IMR-90 (cell line): ENCODE measurements at places on chromosomes 2 and 18. TPM values are rescaled to one million over a fixed set of nuclear protein-coding genes. Genes with fewer than 3 reads are reported as not detected.
A peak's percentile ranks its signal among the peaks of the same experiment; 100 is the strongest.

The ZNF519 gene
- 3.3 and 4.7 TPM in 2 replicates for total RNA-seq

The AGAP1 gene
- 11.7 and 15.1 TPM in 2 replicates for total RNA-seq

The HOXD3 gene
- not detected in 2 replicates for total RNA-seq

The RBKS gene
- total RNA-seq: 0.83 and 1.1 TPM in 2 replicates

The SLC9A2 gene
- not detected in 2 replicates for total RNA-seq

The GALR1 gene
- not detected in 2 replicates for total RNA-seq

The FKBP7 gene
- total RNA-seq: 32.6 and 36.9 TPM in 2 replicates

The EPB41L3 gene
- total RNA-seq: 70.3 and 90.5 TPM in 2 replicates

The EFHD1 gene
- total RNA-seq: not detected in 2 replicates

- no peak for DNase-seq
Measured at GRCh38 chr18:35736696-35737095, 155.2 kb downstream of the GALNT1 start.

GRCh38 chr2:144455987-144456386 lies 63.9 kb downstream of the ZEB2 start:
- no peak for DNase-seq

GRCh38 chr2:46273919-46274318 lies 23.3 kb upstream of the EPAS1 start:
- no peak for DNase-seq

DNA sequence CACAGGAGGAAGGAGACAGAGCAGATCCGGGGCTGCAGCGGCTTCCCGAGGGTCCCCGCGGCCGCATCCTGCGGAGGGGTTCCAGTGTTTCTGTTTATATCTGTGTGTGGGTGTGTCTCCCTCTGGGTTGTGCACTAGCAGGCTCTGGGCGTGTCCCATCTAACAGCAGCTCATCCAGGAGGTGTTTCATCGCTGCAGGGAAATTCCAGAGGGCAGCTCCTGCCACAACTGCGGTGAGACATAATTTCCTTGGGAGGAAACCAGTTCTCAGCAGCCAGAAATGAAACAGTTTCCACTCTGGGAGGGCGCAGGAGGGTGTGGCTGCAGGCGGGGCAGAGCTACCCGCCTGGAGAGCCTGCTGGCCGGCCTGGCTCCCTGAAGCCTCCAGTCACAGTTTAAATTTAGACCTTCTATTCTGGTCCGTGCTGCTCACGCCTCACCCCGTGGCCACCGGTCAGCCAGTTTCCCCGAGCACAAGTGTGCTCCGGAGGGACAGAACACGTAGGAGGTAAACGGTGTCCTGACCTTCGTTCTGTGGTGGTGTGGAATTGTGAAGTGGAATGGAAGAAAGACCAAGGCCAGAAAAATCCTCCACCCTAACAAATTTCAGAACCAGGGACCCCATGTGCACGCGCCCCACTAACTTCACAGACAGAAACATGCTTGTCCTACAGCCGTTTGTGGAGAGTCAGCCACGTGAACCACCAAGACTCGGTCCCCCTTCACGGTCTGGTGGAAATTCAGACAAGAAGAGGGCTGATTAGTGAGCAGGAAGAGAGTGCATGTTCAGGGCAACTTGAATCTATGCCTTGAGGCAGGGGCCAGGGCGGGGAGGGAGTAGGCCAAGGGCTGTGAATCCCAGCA lies 50.2 kb downstream of the TEX44 start:
- peak; percentile 94 for DNase-seq

DNA sequence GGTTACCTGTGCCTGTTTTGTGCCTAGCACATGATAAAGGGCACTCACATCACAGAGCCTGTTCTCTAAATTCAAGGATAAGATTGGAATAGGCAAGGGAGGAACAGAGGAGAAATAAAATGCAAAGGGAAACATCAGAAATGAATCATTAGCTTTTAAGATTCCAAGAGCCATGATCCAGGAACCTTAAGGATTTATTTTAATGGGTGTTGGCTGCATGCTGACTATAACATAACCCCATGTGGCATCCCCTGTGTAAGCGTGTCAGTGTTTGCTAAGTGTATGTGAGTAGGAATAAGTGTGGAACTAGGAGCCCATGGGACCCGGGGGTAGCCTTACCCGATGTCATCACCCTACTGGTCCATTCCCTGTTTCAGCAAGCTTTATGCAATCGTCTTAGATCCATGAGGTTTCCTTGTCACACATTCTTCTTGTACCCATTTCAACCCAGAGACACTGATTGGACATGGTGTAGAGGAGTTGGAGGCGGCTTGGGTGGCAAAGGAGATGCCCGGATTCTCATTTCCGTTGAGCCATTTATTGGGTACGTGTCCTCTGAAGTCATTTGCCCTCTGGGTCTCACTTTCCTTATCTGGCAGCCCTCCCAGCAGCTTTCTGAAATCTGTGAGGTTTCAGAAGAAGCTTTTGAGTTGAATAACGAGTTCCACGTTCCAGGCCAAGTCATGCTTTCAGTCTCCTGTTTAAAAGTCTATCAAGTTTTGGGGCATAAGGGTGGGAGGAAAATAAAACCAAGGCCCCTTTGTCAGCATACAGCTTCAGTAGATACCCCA lies 117.0 kb downstream of the MGAT5 start:
- DNase-seq: no peak

DNA sequence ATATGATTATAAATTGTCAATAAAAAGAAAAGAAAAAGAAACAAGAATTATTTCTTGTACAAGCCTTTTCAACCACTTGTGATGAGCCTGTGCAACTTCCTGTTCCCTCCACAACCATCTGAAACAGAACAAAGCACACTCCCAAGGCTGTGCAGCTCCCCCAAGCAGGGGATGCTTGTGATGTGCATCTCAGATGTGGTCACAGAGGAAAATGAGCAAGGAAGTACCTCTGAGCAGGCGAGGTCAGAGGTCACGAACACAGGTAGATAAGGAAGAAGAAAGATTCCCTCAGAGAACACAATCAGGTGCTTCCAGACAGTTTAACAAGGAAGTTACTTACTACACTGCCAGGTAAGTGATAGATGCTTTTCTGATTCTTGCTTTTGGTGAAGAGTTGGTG lies 274.8 kb upstream of the SLC39A10 start:
- DNase-seq: no peak

DNA sequence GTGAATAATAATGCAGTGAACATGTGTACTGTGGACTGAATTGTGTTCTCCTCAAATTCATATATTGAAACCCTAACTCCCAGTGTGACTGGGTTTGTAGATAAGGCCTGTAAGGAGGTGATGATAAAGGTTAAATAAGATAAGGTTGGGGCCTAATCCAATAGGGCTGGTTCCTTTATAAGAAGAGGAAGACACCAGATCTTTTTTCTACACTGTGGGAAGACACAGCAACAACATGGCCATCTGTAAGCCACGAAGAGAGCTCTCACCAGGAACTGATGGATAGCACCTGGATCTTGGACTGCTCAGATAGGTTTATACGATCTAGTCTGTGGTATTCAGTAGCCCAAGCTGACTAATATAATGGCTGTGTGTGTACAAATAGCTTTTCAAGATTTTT lies 66.8 kb downstream of the BMPR2 start:
- DNase-seq: peak; percentile 52

DNA sequence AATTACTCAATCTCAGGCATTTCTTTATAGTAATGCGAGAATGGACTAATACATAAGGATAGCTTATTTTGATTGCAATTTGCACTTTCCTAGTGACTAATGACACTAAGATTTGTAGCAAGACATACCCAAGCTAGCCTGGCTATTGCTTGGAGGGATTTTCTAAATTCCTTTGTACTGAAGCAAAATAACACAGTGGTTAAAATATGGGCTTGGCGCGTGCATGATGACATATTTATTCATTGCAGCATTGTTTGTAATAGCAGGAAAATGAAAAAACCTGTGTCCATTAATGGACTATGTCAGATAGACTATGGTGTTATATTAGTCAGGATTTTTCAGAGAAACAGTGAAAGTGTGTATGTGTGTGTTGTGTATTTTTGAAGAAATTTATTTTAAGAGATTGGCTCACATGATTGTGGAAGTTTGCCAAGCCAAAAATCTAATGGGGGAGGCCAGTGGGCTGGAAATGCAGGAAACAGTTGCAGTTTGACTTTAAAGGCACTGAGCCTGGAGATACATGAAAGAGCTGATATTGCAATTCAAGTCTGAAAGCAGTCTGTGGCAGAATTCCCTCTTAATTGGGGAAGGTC lies 16.7 kb upstream of the LAPTM4A start:
- DNase-seq: peak; percentile 96

DNA sequence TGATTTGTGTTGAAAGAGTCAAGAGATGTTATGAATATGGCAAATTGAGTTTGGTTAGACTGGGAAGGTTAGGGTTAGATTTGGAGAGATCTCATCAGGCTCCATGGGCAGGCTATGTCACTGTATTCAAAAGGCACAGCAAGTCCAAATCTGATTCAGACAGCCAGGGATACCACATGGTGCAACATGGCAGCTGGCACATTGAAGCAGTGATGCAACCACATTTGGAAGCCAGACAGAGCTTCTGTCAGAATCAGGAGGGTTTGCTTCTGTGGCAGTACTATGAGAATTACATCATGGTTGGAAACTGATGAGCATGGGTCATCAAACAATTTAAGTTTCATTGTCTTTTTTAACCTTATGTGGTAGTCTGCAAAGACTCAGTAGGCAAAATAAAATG lies 772.2 kb downstream of the SUCLG1 start:
- DNase-seq: no peak

- DNase-seq: peak; percentile 10
Measured at GRCh38 chr2:234178330-234179030, 128.0 kb downstream of the SPP2 start.

DNA sequence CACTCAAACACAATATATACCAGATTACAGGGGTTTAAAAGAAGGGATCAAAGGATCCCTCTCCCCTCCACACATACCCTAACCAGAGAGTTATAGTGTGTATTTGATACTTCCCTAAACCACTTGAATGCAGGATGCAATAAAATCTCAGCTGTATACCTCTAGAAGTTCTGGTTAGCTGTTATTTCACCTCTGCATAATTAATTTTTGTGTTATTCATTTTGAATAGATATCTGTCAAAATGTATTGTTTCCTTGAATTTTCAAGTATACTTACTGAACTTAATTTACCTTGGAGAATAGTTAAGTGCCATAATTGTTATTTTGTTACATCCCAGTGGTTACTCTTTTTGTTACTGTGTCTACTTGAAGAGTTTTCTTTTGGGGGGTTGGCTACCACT lies 34.5 kb downstream of the DDX1 start:
- DNase-seq: no peak

DNA sequence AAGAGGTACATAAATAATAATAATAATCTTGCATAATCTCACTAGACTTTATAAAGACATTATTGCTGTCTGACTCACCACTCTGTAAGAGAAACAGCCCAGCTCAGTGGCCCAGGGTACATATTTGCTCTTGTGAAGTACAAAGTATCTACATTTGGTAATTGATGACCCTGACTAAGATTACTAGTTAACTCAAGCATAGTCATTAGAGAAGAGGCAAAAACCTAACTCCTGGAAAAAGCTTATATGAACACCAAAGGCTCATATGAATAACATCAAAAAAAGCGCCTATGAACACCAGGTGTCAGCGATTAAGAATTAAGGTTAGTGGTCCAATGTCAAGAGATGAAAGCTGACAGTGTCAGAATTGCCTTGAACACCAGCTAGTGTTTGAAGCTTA lies 38.4 kb downstream of the RAD51AP2 start:
- peak; percentile 28 for DNase-seq

DNA sequence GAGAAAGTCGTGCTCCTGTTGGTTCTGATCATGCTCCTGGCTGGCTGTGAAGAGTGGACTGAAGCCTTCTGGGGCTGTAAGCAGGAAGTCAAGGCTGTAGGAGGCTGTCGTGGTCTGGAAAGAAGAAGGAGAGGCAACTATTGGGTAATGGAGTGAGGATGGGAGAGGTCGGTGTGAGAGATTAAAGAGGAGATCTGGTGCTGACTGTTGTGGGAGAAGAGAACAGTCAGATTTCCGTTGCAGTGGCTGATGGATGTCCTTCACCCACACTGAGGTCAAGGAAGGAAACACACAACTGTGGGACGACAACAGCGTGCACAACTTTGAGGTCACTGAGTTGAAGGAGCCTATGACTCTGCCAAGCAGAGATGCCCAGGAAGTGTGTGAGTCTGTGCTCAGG lies 2.8 kb upstream of the PSMD1 start:
- DNase-seq: no peak

- no peak for DNase-seq
Measured at GRCh38 chr2:237289139-237289538, 124.8 kb downstream of the COL6A3 start.

DNA sequence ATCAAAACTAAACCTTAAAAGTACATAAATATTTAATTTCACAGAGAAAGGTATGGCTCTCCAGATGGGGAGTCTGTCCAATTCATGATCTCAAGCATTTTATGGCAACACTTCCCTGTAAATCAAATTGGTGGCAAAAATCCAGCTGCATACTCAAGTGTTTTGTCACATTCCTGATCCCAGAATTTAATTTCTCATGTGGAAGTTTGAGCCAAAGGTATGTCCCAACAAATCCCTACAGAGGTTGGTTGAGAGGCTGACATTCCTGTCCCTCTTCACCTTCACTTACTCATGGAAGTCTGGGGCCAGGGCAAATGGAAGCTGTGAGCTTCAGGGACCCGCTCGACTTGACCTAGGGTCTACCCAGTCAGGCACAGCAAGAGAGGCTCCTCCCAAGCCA lies 17.7 kb downstream of the KLF7 start:
- peak; percentile 63 for DNase-seq

DNA sequence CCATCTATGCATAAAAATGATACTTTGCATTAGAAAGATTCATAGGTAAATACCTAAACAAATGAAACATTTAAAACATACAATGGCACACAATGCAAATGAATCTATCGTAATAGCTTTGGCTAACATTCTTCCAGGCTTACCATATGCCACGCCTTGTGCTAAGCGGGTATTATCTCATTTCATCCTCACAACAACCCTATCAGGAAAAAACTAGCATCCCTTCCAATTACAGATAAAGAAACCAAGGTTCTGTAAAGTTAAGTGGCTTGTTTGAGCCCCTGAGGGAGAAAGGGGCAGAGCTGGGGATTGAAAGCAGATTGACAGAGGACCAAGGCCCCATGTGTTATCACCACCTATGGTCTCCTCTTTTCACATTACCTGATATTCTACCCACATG lies 145.4 kb upstream of the ETAA1 start:
- no peak for DNase-seq

DNA sequence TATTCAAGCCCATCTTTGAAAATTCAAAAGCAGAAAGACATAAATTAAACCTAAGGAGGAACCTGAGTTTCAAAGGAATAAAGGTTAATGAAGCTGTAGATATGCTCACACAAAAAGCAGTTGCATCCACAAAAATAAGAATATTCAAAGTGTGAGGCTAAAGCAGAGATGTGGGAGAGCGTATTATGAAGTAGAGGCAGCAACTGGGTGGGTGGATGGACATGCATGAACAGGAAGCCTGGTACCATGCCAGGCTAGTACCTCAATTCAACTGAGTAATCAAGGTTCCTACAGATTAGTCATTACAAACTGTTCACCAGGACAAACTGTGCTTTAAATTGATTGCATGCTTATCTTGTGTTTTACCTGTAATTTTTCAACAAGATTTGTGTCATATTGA lies 330.0 kb upstream of the PKDCC start:
- DNase-seq: no peak

GRCh38 chr2:166519391-166519962 lies 25.4 kb upstream of the SCN7A start:
- DNase-seq: no peak
